ENCODE measurements at places on chromosomes 12 and 14.

GRCh38 chr12:62995097-62995496 lies 60.1 kb upstream of the PPM1H start:
- no peak for DNase-seq

GRCh38 chr12:32504591-32504990 lies 105.2 kb downstream of the FGD4 start:
- no peak for DNase-seq

DNA sequence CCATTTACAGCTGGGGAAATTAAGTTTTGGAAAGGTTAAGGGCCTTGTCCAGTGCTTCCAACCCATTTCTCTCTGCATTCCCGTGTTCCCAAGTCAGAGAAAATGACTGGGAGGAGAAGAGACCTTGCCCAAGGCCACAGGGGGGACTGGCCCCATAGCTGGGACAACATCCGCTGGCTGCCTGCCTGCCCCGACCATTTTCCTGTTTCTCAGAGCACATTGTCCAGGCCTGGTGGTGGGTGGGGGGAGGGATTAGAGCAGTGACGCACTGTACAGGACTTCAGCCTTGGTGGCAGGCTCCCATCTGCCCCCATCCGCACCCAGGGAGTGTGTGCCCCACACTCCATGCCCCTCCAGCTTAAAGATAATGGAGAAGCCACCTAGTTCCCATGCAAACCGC lies 27.7 kb downstream of the DIO3 start:
- no peak for DNase-seq

- DNase-seq, result peak; percentile 71
Measured at GRCh38 chr14:92551044-92551841, 37.7 kb downstream of the RIN3 start.

DNA sequence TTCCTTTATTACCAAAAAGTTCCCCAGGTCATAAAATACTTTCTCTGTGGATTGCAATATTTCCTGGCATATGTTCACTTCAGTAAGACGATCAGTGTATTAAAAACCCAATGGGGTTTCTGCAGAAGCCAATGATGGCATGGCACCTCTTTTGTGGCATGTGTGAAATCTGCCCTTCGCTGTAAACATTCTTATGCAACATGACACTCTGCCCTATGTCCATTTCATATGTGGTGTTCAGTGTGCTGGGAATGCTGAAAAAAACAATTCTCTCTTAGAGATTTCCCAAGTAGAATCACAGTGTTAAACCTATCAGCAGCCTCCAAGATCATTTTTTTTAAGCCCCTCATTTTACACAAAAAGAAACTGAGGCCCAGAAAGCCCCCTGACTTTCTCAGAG lies 2.3 kb upstream of the MYBPC1 start:
- DNase-seq, result no peak

GRCh38 chr12:84843593-84844144 lies 68.9 kb downstream of the SLC6A15 start:
- no peak for DNase-seq

DNA sequence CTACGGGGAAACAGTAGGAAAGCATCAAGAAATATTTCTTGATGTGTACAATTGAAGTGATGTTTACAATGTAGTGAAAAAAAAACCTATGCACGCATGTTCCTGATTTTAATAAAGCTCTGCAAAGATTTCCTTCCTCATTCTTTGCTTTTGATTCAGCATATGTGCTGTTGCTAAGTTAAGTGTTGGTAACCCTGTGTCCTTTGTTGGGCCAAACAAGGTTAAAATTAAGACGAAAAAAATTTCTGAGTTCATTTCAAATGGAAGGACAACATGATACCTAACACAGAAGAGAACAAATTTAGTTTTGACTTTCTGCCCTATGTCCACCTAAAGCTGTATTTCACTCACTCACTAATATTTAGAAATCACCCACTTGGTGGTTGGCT lies 62.8 kb downstream of the PPP2R5C start:
- DNase-seq, result peak; percentile 44

GRCh38 chr14:77574446-77575115 lies 41.9 kb downstream of the SPTLC2 start:
- no peak for DNase-seq

- peak; percentile 47 for DNase-seq
Measured at GRCh38 chr14:76810953-76811400, 1.7 kb downstream of the ANGEL1 start.

DNA sequence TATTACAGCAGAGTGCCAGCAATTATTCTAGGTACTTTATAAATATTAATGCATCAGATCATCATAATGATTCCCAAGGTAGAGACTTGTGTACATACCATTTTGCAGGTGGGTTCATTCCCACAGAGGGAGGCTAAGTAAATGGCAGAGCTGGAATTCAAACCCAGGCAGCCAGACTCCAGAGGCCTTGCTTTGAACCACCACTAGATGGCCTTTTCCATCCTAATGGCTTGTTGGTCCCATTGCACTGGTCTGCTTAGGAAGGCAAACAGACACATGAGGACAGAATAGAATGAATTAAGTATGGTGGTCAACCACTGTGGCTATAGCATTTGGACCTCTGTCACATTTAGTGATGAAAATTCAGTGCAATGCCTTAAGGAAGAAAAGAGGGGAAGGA lies 158.7 kb downstream of the METTL25 start:
- DNase-seq, result peak; percentile 11

DNA sequence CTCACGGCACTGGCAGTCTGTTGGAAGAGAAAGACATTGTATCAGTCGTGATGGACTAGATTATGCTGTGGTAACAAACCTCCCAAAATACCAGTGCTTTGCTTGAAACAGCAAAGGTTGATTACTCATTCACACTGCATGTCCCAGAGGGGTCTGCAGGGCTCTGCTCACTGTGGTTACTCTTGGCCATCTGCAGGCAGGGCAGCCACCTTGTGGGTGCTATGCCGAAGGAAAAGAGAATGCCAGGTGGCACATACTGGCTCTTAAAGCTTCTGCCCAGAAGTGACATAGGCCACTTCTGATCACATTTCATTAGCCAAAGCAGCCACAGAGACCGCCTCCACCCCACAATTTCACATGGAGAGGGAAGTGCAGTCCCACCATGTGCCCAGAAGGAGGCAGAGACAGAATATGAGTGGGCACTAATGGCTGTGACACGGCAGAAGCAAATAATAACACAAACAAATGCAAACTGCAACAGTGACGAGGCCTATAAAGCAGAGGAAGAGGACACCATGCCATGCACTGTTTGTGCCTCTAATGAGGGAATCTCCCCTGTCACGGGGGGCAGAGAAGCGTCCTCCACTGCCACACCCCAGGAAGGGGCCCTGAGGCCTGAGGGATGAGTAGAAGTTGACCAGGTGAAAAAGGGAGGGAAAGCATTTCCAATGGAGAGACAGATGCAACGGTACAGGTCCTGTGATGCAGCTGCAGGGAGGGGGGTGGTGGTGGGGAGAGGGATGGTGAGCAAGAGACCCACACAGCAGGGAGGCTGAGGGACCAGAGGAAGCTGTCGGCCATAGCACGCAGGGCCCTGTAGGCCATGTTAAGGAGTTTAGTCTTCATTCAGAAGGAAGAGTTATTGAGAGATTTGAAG lies 51.7 kb upstream of the KICS2 start:
- no peak for DNase-seq

- no peak for DNase-seq
Measured at GRCh38 chr12:86213012-86213411, 43.2 kb downstream of the MGAT4C start.

GRCh38 chr14:104293851-104294627 lies 155.7 kb downstream of the KIF26A start:
- DNase-seq, result no peak

DNA sequence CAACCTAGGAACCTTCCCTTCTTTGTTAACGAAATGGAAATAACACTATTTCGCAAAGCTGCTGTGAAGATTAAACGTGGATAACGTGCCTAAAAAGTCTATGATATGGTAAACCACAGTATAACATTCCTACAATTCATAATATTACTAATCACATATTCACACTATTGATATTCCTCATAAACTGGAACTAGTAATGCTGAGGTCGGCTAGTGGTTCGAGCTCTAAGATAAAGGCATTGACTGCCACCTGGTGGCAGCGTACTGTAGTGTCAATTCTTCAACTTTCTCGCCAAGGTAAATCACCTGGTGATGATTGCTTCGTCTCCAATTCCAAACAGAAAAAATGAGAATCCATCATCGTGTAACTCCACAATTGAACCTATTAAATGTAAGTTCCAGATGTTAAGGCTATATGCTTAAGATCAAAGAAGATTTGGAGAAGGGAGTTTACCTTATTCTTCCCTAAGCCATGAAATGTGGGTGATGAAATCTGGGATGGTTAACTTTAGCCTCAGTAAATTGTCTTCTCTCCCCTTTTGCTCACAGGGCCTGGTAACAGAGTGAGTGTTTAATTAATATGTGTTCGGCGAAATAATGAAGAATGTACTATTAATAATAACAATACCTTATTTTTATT lies 197.5 kb upstream of the TMEM132C start:
- peak; percentile 51 for DNase-seq

DNA sequence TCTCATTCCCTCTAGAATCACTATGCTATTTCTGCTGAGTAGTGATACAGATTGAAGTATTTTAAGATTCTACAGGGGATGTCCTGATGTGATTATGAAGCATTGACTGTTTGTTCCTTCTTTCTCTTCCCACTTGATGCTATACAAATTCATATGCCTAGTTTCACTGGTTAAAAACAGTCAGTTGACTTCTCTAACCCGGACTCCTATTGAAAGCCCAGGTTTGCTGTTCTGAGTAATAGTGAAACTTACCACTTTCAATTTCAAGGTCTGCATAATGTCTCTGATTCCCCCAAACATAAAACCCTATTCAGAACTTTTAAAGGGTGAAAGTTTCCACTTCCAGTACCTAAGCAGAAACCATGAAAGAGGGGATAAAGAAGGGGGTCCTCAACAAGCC lies 117.7 kb upstream of the RPL10L start:
- no peak for DNase-seq

- no peak for DNase-seq
Measured at GRCh38 chr14:86442135-86442534, 912.2 kb downstream of the FLRT2 start.

GRCh38 chr14:75549169-75549568 lies 26.9 kb downstream of the BATF start:
- peak; percentile 84 for DNase-seq

DNA sequence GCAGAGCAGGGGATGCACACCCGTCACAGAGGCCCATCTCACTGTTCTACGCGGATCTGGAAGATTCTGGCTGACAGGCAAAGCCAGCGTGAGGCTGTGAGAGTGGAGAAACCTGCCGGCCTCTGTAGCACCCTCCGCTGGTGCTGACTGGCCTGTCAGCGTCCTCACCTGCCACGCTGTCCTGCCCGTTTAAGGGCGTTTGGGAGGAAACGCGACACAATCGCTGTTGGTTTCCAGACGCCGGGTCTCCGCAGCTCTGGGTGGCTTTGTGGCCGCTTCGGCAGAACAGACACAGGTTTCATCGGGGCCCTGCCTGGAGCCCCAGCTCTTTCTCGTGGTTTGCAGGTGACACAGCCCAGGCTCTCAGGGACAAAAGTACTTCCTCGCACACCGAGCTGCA lies 70.6 kb downstream of the NOC4L start:
- DNase-seq, result no peak

DNA sequence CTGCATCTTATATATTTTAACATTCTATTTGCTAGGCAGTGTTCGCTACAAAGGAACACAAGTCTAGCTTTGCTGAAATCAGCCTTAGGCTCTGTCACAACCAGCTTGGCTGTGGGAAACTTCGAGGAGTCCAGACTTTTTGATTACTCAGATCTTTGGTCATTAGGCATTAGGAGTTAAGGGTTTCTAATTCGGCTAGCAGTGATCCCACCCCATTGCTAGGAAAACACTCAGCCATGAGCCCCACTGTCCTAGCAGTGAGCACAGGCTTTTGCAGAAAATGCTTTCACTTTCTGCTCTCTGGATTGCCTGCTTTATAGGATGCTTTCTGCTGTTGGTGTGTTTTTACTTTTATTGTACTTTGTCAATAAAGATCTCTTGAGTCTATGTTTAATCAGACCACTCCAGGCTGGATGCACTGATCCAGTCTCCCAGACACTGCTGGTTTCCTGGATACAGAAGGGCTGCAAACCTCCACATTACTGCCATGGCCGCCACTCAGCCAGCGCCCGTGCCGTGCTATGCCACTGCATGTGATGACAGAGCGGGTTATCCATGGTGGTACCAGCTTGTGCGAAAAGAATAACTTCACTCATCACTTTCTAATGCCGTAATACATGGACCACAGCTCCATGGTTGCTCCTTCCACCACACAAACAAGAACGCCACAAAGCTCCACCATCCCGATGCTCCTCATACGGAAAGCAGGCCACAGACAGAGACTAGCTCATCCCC lies 41.0 kb upstream of the PYGL start:
- DNase-seq, result no peak

DNA sequence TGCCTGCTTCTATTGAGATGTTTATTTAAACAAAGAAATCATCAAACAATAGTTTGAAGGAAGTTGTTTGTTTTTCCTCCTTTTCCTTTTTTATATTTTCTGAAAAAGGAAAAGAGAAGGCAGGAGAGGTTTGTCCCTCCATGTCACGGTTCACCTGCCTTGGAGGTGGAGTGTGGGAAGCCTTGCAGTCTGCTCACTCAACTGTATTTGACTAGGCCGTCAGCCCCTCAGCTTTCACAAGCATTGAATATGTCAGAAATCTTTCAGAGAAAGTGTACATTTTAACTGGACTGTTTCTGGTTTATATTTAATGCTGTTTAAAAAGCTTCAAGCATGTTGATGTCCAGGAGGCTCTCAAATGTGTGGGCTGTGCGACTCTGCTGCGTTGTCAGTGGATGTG lies 370.4 kb downstream of the NPAS3 start:
- DNase-seq, result no peak

DNA sequence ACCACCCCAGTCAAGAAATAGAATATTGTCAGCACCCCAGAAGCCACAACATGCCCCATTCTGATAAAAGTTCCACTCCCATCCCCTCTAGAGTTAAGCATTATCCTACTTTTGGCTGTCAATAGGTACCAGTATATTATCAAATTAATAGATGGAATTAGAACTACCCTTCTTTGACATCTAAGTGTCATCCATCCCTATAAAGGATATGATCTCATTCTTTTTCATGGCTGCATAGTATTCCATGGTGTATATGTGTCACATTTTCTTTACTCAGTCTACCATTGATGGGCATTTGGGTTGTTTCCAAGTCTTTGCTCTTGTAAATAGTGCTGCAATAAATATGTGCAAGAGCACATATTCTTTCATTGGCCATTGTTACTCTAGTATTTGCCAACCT lies 246.2 kb downstream of the SEC23A start:
- DNase-seq, result no peak

Data from inflammatory macrophage treated with lipopolysaccharide for 1 hour (primary cell).